ENCODE measurements at places on chromosomes 13 and 19.
A peak's percentile ranks its signal among the peaks of the same experiment; 100 is the strongest.

- no peak for DNase-seq
These were observed 8.1 kb downstream of the RINL start for GRCh38 chr19:38869836-38870607.

DNA sequence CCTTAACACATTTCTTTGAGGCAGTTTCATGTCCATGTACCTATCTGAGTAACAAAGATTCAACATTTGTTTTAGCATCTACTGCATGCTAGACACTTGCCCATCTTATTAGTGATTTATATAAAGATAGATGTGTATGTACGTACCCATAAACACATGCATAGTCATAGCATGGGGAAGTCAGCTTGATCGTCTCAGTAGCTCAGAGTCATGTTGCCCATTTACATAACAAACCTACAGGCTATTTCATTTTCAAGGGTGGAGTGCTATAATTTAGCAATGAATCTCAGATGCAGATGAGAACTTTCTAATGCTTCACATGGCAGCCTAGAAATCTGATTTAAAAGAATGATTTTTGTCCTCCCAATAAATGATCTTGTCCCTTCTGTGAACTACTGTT is 23.5 kb downstream of the FLT1 start:
- DNase-seq = no peak

- no peak for DNase-seq
These were observed 5.5 kb upstream of the ACP7 start for GRCh38 chr19:39078436-39079200.

DNA sequence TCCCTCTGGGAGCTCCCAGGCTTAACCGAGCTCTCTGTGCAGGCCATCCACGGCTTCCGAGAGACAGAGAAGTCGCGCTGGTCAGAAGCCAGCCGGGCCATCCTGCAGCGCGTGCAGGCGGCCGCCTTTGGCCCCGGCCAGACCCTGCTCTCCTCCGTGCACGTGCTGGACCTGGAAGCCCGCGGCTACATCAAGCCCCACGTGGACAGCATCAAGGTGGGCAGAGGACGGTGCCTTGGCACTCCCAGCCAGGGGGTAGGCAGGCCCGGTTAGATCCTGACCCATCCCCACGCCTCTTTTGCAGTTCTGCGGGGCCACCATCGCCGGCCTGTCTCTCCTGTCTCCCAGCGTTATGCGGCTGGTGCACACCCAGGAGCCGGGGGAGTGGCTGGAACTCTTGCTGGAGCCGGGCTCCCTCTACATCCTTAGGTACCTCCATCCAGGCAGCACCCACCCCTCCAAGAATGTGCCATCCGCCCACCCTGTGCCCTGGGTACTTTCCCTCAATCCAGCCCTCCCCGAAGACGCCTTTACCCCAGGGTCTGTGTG is 1.5 kb downstream of the PSPN start:
- DNase-seq = no peak

DNA sequence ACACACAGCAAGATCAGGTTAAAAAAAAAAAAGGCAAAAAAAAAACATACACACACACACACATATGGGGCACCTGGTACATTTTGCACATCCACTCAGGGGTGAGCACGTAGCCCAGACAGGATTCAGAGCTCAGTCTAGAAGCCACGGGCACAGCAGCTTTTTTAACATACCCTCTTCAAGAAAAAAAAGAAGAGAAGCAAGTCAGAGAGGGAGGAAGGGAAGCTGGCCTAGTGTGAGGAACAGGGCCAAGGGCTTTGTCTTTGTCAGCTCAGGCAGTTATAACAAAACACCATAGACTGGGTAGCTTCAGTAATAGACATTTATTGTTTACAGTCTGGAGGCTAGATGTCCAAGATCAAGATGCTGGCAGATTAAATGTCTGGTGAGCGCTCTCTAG is 2.3 kb upstream of the TPM4 start:
- DNase-seq = no peak

DNA sequence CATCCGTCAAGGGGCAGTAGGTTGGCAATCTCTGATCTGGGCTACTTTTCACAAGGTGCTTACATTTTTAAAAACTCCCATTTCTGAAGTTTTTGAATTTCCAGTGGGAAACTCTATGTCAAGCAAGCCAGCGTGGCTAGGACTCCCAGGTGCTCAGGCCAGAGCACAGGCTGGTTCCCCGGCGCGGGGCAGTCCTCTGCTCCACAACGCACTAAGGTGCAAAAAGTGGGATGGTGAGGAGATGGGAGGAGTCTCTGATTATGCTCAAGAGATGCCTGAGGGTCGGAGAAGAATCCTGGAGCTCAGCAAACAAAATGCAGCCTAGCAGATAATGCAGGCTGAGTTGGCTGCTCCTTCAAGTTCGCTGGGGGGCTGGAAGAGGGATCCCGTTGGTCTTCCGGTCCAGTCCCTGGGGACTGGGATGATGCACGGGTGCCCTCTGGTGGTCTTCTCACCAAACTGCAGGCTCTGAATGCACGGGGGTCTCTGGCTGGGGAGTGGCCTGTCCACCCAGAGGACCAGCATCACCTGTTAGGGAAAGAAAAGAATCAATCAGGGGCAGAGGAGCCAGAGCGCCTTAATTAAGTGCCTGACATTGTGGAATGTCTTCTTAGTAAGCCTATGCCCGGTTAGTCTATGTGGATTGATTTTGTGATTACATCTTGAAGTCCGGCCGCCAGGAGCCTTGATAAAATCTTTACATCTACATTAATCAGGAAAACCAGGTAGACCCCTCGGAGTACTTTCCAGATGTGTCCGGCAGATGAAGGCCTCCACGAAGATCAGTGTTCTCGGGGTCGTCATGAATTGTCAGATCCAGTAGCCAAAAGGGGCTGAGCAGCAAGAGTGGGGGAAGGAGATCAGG is 244.4 kb upstream of the MAB21L1 start:
- peak; percentile 52 for DNase-seq

- no peak for DNase-seq
These were observed 6.8 kb upstream of the TM6SF2 start for GRCh38 chr19:19279853-19280252.

DNA sequence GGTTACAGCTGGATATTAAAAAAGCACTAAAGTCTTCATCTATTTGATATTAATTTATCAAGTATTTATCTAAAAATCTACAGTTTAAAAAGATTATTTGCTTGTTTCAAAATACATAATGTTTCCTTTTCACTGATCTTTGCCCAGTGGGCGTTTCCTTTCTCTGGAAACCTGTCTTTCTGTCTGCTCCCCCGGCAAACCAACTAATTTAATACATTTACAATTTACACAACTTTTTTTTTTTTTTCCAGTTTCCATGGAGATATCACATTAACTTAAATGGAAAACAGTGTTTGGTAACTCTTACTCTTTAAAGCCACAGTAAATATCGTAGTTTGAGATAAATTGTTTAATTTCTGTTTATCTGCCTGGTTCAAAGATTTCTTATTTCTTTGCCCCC is 5.3 kb downstream of the GPC6 start:
- DNase-seq = no peak

GRCh38 chr19:16261584-16262368 is 62.9 kb upstream of the KLF2 start:
- DNase-seq = no peak

DNA sequence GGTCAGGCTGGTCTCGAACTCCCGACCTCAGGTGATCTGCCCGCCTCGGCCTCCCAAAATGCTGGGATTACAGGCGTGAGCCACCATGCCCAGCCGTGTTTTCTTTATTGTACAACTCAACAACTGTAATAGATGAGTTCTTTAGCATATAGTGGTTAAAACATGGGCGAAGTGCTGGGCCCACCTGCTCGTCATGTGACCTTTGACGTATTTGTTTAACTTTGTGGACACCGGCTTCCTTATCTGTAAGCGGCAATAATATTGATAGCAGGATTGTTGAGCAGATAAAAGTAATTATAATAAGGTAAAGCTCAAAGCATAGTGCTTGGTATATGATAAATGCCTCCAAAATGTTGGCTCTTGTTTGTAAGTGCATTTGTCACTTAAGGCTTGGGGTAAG is 460.3 kb downstream of the KLF12 start:
- DNase-seq = no peak

GRCh38 chr19:18850471-18851375 is 19.0 kb downstream of the UPF1 start:
- no peak for DNase-seq

GRCh38 chr19:10417541-10418234 is 2.6 kb upstream of the PDE4A start:
- no peak for DNase-seq

- DNase-seq = no peak
These were observed 1.6 kb upstream of the DIRAS1 start for GRCh38 chr19:2722541-2723344.

DNA sequence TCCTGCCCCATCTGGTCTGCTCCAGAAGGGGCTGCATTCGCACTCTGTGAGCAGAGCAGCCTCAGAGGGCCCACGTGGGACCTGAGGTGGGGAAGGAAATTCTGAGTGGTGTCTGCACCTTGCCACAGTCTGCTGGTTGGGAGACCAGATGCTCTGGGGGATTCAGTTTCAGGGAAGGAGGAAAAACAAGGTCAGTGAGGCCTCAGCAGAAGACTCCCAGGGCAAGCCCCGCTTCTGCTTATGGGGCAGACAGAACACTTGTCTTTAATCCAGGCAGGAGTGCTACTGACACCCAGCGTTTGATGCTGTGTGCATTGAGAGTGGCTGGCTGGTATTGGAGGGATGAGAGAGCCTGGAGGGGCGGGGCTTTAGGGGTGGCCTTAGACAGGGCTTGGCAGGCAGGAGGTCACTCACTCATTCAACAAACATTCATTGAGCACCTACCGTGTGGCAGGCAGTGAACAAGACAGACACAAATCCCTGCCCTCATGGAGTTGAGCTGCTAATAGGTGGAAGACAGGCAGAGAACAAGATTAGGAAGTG is 4.9 kb upstream of the CLEC17A start:
- DNase-seq = no peak

- DNase-seq = no peak
These were observed 227.9 kb upstream of the ARGLU1 start for GRCh38 chr13:106795847-106796246.

DNA sequence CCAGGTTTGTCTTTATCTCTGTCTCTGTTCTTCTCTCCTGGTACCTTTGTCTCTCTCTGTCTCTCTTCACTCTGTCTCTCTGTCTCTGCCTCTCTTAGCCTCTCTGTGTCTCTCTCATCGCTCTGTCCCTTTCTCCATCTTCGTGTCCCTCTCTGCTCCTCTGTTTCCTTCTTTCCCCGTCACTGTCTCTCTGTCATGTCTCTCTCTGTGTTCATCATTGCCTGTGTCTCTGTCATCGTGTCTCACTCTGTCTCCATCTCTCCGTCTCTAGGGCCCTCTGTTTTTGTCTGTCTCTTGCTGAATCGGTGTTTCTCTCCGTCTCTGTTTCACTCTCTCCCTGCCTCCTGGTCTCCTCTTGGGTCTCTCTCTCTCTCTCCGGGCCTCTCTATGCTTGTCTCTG is 2.9 kb upstream of the KCNN4 start:
- no peak for DNase-seq

DNA sequence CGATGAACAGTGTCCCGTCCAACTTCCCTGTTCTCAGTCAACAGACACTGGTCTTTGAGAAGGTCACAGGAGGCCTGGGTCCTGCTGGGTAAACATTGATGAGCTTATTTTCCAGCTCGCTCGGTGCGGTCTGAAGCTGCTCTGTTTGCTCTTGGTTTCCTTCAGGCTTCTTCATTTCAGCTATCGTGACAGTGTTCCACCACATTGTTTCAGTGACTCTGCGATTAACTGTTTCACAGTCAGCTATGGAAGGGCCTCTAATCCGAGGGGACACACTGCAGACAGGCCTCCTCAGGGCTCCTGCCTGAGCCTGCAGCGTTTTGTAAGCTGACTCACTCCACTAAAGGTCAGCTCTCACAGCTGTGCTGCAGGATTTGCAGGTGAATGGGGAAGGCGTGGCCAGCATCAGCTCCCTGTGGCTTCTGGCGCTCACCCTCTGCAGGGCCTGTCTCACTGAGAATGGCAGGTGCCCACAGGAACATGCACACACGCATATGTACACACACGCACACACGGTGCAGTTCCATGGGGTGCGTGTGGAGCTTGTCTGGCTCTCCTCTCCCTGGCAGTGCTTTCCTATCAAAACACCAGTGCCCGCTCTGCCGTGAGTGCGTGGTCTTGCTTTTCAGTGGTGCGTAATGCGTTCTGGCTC is 62.9 kb upstream of the MCF2L start:
- no peak for DNase-seq

GRCh38 chr13:23771956-23772355 is 117.2 kb downstream of the MIPEP start:
- DNase-seq = no peak

- no peak for DNase-seq
These were observed 6.7 kb downstream of the GRIN2D start for GRCh38 chr19:48400018-48400742.

- DNase-seq = no peak
These were observed 955.7 kb upstream of the SLC10A2 start for GRCh38 chr13:104021806-104022397.

- no peak for DNase-seq
These were observed 38.8 kb downstream of the DHRS12 start for GRCh38 chr13:51765142-51765515.

GRCh38 chr19:1811472-1811894 is 593 bp downstream of the ATP8B3 start:
- DNase-seq = no peak

- DNase-seq = peak; percentile 96
These were observed 763.5 kb upstream of the GPC6 start for GRCh38 chr13:92463134-92463533.

DNA sequence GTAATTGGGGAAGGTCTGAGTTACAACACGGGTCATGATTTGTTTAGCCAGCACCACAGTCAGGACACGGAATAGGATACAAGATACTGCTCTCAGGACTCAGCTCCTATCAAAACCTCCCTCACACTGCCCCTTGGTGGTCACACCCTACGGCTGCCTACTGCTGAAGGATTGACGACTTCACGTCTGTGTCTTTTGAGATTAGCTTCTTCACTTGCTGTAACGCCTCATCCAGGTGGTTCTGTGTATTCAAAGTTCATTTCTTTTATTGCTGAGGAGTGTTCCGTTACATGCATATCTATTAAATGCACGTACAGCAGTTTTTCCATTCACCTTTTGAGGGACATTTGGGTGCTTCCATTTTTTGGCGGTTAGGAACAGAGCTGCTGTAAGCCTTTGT is 46.3 kb downstream of the URI1 start:
- no peak for DNase-seq

DNA sequence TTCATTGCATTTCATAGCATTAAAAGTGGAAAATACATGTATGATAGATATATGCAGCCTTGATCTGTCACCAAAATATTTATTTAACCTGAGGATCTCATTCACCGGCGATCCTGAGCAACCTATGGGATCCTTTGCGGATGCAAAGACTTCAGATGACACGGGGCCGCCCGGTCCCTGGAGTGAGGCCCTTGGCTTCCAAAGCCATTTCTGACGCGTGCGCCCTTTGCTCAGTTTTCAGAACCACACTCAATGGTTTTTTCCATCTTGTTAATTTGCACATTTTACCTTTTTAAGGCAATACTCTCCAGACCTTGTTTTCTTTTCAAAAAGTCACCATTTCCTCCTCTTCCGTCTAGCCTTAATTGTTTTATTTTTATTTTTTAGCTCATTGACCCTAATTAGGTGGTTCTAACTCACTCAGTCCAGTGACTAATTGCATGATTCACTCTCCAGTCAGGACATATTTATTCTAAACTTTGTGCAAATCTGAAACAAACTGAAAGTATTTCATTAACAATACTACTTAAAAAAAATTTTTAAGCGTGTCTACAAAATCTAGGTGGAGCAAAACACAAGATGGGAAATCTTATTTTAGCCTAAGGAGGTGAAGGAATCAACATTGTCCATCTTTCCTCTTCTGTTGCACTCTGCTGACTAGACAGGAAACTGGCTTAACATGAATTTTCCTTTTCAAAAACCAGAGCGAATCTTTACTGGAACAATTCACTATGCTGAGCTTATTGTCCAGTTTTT is 47.9 kb downstream of the COL4A1 start:
- no peak for DNase-seq

GRCh38 chr13:101698400-101698799 is 245.9 kb downstream of the ITGBL1 start:
- DNase-seq = no peak
